Glutamatergic neuron (in vitro differentiated cells): ENCODE measurements at places on chromosomes 4 and X. TPM values are rescaled to one million over a fixed set of nuclear protein-coding genes. Genes with fewer than 3 reads are reported as not detected.

DNA sequence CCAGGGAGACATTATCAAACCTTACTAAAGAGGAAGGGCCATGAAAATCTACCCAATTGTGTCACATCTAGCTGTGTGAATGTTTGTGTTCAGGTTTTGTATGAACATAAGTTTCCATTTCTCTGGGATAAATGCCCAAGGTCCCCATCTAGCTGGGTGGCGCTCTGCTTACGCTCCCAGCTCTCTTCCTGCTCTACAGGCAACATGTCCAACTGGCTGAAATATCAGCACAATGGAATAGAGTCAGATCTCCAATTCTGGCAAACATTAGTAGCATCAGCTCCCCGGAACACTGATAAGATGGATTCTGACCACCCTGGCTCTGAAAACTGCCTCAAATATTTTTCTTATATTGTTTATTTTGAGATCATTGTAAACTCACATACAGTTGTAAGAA, 74.8 kb downstream of the IRF2 start:
- no peak for DNase-seq

DNA sequence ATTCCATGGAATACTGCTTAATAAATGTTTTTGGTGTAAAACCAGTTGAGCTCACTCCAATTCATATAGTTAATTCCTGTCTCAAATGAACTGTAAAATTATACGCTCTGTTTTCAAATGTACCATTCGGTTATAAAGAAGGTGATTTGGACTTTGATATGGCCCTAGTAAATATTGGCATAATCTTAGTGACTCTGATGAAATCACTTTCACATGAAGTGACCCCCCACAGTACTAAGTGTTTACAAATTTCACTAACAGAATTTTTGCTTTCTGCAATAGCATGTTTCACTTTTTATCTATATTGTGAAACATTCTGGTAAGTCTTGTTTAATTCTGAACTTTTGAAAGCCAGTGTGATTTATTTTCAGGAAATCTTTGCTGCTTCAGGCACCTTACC, 10.9 kb downstream of the GC start:
- DNase-seq, result no peak

DNA sequence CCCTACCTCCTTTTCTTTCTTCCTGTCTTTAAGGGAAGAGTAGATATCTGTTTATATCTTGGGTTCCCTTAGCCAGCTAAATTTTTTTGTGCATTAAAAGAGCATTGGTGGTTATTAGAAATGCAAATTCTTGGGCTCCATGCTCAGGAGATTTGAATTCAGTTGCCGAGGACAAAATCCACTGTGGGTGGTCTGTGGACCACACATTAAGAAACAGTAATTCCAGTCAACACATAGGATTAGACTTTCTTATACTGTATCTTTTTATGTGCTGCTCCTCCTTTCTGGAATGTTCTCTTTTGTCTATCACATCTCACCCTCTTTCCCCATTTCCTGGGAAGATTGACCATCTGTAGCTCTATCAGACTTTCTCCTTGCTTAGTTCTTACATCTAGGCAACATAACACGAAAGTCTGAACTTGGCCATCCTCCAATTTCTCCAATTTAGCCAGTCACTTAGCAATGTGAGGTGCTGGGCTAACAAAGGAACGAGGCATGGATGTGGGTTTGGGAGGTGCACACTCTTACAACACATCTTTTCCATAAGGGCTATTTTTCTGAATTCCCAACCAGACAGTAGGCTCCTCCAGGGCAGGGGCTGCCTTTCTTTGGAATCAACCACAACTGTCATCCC, 5.3 kb upstream of the PDLIM3 start:
- no peak for DNase-seq

GRCh38 chrX:46617906-46618305, 44.3 kb downstream of the CHST7 start:
- DNase-seq, result no peak

- DNase-seq, result no peak
Observed at GRCh38 chrX:53716328-53717088, 30.0 kb upstream of the HUWE1 start.

GRCh38 chr4:175946472-175947116, 119.0 kb upstream of the WDR17 start:
- DNase-seq, result no peak

- no peak for DNase-seq
Observed at GRCh38 chrX:8272821-8273220, 101.8 kb upstream of the VCX2 start.

- DNase-seq, result no peak
Observed at GRCh38 chrX:45050558-45050957, 150.1 kb downstream of the DIPK2B start.

- DNase-seq, result no peak
Observed at GRCh38 chr4:24160358-24160757, 270.5 kb upstream of the PPARGC1A start.

DNA sequence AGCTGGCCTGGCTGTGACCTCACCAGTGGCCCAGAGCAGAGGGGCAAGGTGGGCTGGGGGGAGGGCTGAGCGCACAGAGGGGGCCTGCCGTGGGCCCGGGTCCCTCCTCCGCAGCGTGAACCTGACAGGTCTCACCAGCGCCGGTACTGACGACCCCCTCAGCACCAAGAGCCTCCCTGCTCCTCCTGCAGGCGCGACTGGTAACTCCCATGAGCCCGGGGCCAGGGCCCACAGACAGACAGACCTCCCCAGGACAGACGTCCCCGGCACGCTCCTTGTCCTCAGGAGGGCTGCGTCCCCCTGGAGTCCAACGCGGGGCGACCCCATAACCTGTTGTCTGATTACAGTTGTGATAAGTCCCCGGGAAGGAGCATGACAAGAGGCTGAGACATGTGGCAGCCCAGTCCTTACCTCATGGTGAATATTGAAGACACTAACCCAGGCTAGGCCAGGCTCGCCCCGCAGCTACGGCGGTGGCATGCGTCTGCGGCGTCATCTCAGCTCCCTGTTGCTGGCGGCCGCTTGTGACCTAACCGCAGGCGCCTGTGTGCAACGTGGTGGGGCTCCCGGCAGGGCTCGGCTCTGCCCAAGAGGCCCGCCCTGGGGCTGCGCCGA, 8.5 kb downstream of the AKAP17A start:
- DNase-seq, result no peak

DNA sequence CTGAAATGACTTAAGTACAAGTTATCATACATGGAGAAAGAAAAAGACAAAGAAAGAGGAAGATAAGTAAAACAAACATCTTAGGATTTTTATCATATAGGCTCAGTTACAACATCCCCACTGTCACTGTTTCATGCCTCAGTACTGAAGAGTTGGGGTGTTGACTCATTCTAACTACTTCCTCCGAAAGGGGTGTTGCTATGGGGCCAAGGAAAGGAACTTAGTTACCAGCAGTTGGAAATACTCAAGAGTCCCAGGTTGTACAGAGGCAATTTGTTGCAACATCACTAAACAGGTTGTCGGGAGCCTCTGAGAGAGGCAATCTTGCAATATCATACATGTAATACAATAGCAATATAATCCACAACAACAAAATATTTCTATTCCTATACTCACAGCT, 1264.7 kb downstream of the PCDH7 start:
- DNase-seq, result no peak

GRCh38 chrX:19886375-19886774, 1.0 kb downstream of the SH3KBP1 start:
- DNase-seq, result no peak

GRCh38 chr4:14152834-14153519, 525.5 kb upstream of the BOD1L1 start:
- no peak for DNase-seq

GRCh38 chrX:80317646-80318045, 102.6 kb upstream of the TENT5D start:
- no peak for DNase-seq

GRCh38 chr4:155001251-155001650, 207.2 kb upstream of the NPY2R start:
- no peak for DNase-seq

GRCh38 chr4:3656416-3657356, 109.5 kb upstream of the ADRA2C start:
- no peak for DNase-seq

DNA sequence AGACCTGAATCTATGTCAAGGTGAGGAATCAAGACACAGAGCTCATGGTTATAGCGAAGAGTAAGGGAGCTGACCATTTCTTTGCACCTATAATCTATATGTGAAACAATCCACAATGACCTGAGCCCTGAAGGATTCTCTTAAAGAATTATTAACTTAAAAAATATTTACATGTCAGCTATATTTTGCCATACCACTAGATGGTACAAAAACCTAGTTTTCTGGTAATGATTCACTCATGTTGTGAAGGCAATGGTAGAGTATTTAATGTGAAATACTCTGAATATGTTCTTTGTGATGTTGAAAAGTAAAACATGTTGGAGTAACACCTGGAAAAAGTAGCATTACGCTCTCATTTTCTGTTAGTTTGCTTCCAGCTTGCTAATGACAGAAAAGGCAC, 40.0 kb downstream of the VGLL1 start:
- DNase-seq, result no peak

GRCh38 chr4:26727844-26728243, 132.8 kb upstream of the STIM2 start:
- no peak for DNase-seq

DNA sequence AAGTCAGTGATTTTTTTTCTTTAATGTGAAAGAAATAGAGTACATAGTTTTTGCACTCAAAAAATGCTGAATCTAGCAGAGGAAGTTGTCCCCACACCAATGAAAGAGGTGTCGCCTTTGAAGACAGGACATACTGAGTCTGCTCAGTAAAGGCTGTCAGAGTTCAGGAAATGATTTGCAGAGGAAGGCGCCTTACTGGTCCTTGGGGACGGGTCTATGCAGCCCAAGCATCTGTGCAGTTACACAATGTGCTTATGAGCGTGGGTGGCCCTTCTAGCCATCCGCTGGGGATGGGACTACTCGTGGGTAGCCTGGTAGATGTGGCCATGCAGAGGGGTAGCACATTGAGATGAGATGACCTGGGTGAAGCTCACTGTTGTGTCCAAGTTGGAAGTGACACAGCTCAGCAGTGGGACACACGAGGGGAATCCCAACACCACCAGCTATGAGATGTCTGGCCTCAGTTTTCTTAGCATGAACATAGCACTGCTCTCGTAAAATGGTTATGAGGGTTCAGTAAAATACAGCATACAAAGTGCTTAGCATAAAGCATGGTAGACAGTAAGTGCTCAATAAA, 116.5 kb upstream of the RBPJ start:
- DNase-seq, result no peak

- no peak for DNase-seq
Observed at GRCh38 chr4:83276299-83277040, 8.1 kb downstream of the COQ2 start.

- DNase-seq, result no peak
Observed at GRCh38 chrX:132631579-132632232, 142.9 kb upstream of the MBNL3 start.

DNA sequence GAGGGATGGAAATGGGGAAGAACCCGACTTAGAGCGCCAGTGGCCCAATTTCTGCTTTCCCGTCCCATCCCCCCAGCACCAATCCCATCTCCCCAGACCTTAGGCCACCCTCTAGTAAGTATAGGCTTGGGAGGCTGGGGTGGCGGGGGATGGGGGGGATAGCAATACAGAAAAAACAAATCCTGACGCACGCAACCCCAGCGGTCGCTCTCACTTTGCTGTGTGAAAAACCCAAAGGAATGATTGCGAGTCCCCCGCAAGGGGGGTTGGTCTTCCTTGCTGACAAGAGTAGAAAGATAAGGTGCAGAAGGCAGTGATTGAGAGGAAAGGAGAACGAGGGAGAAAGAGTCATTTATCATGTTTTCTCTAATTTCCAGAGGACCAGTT, 863 bp downstream of the CPE start:
- peak; percentile 62 for DNase-seq

- DNase-seq, result no peak
Observed at GRCh38 chr4:87575408-87575807, 32.9 kb upstream of the DSPP start.

DNA sequence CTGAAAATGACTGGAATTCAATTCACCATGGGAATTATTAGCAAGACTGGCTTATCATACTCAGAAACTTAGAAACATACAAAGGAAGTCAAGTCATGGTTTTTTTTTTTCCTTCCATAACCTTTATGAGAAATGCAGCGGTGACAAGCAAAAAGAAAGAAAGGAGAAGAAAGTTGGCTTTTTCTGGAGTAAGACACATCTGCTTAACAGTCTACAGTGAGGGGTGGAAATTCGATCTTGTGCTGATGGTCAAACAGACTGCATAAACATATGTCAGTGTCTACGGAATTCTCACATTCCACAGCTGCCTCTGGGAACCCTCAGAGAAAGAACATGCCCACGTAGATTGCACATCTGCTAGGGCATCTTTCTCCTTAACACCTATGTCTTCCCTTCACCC, 54.6 kb downstream of the PROM1 start:
- no peak for DNase-seq

DNA sequence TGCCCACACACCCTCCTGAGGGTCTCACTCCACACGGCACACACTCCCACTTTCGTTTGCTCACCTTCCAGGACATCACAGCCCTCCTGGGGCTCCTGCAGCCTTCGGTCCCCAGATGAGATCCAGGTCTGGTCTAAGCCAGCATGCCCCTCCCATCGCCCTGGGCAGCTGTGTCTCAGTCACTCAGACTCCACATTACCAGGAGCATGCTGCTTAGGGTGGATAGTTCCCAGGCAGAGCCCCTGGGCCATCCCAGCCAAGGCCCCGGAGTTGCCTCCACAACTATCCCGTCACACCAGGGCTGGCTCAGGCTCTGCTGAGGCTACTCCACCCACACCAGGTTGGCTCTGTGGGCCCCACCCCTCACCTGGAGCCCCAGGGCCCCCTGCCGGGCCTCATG, 50.4 kb upstream of the PSAPL1 start:
- no peak for DNase-seq

- no peak for DNase-seq
Observed at GRCh38 chrX:150049647-150050046, 111.4 kb upstream of the EOLA2 start.

- DNase-seq, result no peak
Observed at GRCh38 chrX:11557120-11557519, 108.6 kb downstream of the ARHGAP6 start.

Gene GPR50
- 0.42 TPM for total RNA-seq

Gene RBMXL3
- not detected for total RNA-seq

Gene UPF3B
- 10.9 TPM for total RNA-seq

Gene AMTN
- total RNA-seq, result not detected

Gene NKAP
- 7.8 TPM for total RNA-seq

Gene MGAT4D
- total RNA-seq, result not detected

Gene ARMCX4
- total RNA-seq, result 22.1 TPM

Gene MAGEC3
- not detected for total RNA-seq

Gene FDCSP
- total RNA-seq, result not detected

Gene ZCCHC18
- total RNA-seq, result 12.1 TPM

Gene ARSJ
- total RNA-seq, result 0.17 TPM

Gene NPNT
- total RNA-seq, result not detected

Gene ZNF518B
- total RNA-seq, result 41.3 TPM

Gene CT45A2
- not detected for total RNA-seq

Gene ZDHHC15
- total RNA-seq, result 9.4 TPM

Gene UGT2B11
- total RNA-seq, result not detected
